Stimulated activated CD4-positive, alpha-beta T cell treated with anti-CD3 and anti-CD28 coated beads, Interleukin-4, amount 100 ng/mL, for 1 hour (primary cell): ENCODE measurements at places on chromosomes 12 and 14.

GRCh38 chr14:22268875-22269274 is 320.1 kb downstream of the DAD1 start:
- no peak for DNase-seq

- DNase-seq = no peak
These were observed 24.2 kb upstream of the LRP1-AS start for GRCh38 chr12:57171668-57172067.

GRCh38 chr14:68880581-68881105 is 87.8 kb upstream of the ZFP36L1 start:
- DNase-seq = no peak

GRCh38 chr14:86802726-86803125 is 1190.3 kb downstream of the GALC start:
- no peak for DNase-seq

DNA sequence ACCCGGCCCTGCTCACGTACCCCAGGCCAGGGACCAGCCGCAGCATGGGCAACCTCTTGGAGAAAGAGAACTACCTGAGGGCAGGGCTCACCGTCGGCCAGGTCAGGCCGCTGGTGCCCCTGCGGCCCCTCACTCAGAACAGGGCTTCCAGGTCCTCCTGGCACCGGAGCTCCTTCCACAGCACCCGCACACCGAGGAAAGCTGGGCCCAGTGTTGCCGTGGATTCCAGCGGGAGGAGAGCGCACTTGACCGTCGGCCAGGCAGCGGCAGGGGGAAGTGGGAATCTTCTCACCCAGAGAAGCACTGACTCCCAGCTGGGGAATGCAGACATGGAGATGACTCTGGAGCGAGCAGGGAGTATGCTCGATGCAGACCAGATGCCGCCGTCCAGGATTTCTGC is 7.9 kb upstream of the VAMP1 start:
- no peak for DNase-seq

DNA sequence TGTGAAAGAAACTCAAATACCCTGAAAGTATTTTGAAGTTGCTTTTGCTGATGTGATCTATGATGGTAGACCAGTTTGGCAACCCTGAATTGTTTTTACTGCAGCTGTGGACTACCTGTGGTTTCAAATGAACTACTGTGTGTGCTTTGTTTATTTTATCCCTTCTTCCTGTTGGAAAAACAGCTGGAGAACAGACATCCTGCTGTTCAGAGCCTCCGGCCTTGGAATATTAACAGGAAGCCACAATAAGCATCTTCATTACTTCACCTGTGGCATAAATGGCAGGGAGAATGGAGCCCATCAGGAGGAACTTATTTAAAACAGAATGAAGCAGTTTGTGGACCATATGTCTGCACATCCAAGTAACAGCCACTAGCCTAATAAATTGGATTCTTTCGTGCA is 104.8 kb downstream of the DUSP6 start:
- DNase-seq = no peak

DNA sequence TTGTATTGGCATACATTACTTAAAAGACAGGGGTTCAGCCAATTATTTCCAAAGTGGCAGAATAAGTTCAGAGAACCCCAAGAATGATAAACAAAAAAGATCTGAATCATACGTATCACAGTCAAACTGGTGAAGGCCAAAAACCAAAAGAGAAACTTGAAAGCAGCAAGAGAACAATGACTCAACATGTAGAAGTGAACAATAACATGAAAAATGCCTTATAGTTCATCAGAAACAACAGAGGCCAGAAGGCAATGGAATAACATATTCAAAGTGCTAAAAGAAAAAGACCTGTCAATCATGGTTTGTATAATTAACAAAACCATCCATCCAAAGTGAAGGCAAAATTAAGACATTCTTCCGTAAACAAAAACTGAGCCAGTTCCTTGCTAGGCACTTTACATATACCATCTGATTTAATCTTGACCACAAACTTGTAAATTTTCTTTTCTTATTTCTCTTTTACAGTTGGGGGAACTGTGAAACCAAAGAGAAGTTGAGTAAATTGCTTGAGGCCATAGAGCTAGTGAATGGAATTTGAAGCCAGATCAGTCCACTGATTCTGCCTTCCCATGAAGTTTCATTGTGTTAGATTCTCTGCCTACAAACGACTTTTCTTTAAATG is 232.1 kb upstream of the SEL1L start:
- no peak for DNase-seq

DNA sequence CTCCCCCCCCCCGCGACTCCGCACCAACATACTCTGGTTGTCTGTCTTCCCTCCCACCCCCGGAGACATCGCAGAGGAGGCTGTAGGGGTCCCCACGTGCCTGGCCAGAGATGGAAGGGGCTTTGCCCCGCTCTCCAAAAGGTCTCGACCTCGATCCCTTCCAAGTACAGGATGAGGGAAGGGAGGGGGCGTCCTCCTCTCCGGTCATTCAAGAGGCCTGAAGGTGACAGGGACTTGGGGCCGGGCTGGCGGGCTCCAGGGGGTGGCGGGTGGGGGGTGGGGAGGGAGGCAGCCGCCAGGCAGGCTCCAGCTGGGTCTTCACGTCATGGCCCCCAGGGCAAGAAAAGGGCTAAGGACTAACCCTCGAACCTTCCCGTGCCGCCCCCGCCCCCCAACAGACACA is 15.1 kb downstream of the TBX3 start:
- DNase-seq = no peak

DNA sequence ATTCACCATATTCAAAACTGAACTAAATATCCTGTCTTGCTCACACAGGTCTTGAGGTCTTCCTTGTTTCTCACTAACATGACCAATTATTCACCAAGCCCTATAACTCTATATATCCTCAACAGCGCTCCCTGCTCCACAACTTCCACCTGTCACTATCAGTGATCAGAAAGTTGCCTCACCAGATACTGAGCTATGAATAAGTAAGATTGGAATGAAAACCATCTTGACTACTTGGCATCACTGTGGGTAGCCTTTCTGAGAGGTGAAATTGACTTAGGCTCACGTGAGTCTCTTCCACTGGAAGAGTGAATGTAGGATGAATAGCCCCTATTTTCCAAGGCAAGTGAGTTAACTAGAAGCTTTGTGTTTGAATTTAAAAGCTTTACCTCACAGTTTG is 167.1 kb downstream of the PIK3C2G start:
- DNase-seq = no peak

- DNase-seq = no peak
These were observed 1.5 kb downstream of the ATP2B1 start for GRCh38 chr12:89706986-89707702.

DNA sequence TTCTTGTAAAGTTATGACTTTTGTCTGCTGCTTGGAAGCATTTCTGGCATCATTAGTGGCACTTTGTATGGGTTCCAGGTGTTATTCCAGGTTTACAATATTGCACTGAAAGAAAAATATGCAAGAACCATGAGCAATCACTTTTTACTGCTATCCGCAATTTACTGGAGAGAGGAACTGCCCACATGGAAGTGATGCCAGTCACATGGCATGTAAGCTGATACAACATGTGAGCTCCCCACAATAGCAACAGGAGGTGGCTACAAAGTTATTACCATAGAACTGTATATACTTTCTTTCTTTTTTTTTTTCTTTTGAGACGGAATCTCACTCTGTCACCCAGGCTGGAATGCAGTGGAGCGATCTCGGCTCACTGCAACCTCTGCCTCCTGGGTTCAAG is 1012.1 kb downstream of the BCL11B start:
- DNase-seq = no peak

DNA sequence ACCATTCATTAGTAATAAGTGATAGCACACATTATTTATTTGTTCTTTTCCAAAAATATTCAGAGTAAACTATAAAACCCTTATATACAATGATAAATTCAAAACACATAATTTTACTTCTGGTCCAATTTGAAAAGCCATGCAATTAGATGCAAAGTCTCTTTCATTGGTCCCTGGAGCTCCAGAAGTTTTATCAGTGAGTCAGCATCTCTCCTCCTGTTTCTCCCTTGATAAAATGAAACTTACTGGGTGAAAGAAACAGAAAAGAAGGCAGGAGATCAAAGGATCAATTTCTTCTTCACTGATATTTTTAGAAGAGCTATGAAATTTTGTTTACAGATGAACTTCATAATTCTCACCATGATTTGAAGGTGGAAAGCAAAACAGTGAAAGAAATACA is 47.5 kb downstream of the IFNG start:
- DNase-seq = no peak

- DNase-seq = no peak
These were observed 16.3 kb downstream of the CCDC85C start for GRCh38 chr14:99587460-99588278.

- peak; percentile 76 for DNase-seq
These were observed 43.4 kb downstream of the RNF34 start for GRCh38 chr12:121443193-121443870.

GRCh38 chr14:28584951-28585350 is 181.6 kb upstream of the FOXG1 start:
- no peak for DNase-seq

DNA sequence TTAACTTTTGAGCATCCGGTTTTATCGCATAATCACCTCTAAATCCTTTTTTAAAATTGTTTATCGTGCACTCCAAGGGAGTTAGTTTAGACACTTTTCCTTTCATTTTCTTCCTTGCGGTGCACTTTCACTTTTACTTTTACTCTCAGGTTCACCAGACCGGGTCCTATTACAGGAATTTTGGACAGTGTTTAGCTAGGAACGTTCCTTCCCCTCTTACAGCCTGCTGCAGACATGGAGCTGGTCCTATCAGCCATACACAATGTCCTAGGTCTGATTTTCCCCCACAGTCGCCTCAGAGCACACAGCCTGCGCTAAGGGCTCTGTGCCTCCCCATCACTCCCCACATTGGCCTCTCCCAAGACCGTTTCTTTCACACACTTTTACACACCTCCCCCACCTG is 103.9 kb downstream of the ALG10 start:
- no peak for DNase-seq

GRCh38 chr12:34352098-34352497 is 329.8 kb downstream of the ALG10 start:
- DNase-seq = no peak

- no peak for DNase-seq
These were observed 17.7 kb upstream of the C1S start for GRCh38 chr12:7042842-7043241.

DNA sequence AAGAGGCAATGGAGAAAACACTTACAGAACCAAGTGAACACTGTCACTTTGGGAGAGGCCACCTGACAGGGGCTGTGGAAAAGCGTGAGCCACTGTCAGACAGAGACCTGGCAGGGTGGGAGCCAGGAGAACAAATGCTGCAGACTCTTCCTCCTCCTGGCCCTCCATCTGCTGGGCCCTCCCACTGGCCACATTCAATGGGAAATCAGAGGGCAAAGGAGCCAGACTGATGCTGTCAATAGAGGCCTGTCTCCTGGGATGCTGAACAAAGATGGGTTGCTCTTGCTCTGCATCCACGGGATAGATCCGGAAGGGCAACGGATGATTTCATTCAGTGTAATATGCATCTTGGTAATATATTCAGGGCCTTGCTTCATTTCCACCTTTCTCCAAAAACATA is 44.9 kb upstream of the BCAT1 start:
- no peak for DNase-seq

DNA sequence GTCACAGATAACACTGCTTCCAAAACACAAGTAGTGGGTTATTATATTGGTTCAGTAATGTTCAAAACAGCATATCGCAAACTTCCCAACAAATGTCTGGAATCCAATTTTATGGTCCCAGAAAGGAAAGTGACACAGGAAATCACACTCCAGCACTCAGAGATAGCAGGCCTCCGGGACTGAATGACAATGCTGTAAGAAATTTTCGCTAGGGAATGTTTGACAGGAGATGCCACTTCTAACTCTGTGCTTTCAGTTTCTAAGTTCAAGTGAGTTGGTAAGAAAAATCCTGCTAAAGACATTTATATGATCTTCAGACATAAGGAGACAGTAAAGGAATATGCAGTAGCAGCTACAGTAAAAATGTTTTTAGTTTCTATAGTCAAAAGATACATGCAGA is 93.2 kb downstream of the SLC2A13 start:
- no peak for DNase-seq

DNA sequence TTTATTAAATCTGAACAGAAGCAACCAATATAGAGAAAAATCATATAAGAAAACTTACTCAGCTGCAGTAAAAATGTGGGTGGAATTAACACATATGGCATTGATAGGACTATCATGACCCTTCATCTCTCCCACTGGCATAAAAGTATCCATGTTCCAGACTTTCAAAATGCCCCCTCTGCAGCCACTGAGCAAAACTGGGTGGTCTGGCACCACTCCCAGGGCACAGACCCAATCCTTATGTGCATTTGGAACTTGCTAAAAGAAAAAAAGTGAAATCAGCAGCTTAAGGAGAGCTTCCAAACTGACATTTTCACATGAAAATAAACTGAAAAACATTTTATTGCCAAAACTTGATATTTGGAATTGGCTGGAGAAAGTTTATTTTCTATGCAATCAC is 141.5 kb downstream of the KIF21A start:
- no peak for DNase-seq

- DNase-seq = no peak
These were observed 147.4 kb upstream of the FOXN3 start for GRCh38 chr14:89564286-89564957.

DNA sequence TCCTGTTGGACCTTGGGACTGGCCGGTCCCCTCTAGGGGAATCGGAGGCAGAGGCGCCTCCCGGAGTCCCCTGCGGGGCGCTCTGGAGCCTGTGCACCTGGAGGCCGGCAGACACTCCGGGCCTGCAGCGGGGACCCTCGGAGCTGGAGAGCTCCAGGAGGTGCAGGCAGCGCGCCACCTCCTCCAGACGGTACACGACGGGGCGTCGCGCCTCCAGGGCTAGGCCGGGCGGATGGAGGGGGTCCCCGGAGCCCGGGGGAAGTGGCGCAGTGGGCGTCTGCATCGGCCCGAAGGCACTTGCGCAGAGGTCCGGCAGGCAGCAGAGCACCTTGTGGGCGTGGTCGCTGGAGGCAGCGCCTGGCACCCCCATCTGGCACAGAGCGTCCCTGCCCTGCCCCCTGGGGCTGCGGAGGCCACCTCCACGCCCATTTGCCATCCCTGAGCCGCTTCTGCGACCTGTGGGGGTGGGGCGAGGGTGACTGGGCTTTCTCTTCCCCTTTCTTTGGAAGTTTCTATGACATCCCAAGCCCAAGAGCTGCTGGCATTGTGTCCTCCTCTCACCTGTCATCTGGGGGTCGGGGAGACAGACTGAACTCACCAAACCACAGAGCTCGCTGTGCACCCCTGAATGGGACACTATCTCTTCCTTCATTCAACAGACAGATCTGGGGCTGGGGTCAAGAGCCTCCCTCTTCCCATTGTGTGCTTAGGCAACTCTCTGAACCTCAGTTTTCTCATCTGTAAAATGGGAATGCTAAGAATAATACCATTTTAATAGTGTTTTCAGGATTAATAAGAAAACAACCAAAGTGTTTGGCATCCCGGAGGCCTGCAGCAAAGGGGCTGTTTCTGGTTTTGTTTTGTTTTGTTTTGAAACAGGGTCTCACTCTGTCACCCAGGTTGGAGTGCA is 37.5 kb upstream of the CORO1C start:
- DNase-seq = peak; percentile 4

DNA sequence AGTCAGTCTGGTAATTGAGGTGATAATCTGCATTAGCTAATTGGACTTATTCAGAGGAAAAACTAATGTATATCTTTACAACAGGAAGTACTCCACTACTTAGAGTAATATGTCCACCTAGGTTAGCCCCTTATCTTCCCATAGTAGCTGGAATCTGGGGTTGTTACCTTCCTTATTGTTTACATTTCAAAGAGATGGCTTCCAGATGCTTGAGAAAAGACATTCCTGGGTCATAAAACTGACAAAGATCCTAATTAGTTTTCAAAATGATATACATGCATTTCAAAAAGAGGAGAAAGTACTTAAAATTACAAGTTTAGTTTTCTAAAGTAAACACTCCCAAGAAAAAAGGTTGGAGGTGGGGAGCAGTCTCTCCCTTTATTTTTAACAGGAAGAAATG is 78.1 kb downstream of the RPL10L start:
- no peak for DNase-seq
